ENCODE measurements at places on chromosomes 13 and 19.

DNA sequence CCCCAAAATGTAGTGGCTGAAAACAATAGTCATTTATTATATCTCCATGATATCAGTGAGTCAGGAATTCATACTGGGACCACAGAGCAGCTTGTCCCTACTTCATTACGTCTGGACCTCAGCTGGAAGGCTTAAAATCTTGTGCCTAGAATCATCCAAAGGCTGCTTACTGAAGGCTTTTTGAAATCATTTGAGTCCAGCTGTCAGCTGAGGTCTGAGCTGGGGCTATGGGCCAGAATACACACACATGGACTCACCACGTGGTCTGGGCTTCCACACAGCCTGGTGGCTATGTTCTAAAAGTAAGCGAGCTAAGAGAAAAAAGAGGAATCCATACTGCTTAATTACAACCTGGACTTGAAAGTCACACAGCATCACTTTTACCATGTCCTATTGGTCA is 209.2 kb downstream of the KCTD12 start:
- DNase-seq: no peak

- DNase-seq: peak; percentile 53
Measured at GRCh38 chr19:8571006-8571411, 6.2 kb downstream of the MYO1F start.

GRCh38 chr13:113880651-113881611 is 17.1 kb upstream of the GAS6 start:
- no peak for DNase-seq

DNA sequence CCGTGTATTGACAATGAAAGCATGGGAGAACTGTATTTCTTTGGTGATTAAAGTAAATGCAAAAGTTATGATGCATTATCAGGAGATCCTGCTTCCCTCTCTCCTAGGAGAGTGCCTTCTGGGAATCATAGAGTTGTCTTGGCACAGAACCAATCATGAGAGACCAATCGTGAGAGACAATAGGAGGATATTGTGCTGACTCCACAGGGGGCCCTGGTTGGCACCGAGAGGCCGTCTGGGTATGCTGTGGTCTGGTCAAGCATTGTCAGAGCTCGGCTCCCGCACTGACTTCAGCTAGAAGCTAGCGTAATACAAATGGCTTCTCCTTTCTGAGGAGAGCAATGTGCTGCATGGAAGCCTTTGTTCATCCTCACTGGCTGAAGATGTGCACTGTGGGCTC is 131.5 kb upstream of the GJB6 start:
- no peak for DNase-seq

DNA sequence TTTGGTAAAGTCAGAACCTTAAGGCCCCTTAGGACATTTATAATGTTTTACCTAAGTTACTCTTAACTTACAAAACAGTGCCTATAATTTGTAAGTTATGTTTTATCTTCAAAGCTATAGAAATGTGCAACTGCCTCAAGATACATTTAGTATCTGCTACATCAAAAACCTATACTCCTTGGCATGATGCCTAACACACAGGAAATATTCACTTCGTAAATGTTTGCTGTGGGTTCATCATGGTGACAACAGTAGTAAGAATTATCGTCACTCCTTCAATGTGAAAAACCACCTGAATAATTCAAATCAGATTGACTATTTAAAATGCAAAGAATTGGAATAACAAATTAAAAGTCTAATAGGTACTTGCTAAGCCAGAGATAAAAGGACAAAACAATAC is 184.1 kb downstream of the DIAPH3 start:
- DNase-seq: peak; percentile 4

GRCh38 chr19:1288226-1288612 is 2.5 kb downstream of the EFNA2 start:
- DNase-seq: no peak

Measured in CD8-positive, alpha-beta memory T cell (primary cell).